ENCODE measurements at places on chromosomes 13 and 19. TPM values are rescaled to one million over a fixed set of nuclear protein-coding genes. Genes with fewer than 3 reads are reported as not detected.
A peak's percentile ranks its signal among the peaks of the same experiment; 100 is the strongest.

DNA sequence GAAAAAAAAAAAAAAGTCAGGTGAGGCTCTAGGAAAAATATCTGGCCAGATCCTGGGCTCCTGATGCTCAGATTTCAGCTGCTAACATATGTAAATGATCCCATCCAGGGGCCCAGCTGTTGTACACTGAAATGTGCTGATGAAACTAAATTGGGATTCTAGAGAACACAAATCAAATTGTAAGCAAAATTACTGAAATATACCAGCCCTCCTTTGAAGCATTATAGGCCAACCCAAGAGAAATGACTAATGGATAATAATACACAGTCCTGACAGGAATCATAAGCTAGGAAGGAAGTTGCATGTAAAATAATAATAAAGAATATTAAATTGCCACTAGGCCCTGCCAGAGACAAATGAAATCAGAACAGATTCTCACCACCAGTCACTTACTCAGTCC, 17.8 kb downstream of the KCTD12 start:
- DNase-seq, result no peak

DNA sequence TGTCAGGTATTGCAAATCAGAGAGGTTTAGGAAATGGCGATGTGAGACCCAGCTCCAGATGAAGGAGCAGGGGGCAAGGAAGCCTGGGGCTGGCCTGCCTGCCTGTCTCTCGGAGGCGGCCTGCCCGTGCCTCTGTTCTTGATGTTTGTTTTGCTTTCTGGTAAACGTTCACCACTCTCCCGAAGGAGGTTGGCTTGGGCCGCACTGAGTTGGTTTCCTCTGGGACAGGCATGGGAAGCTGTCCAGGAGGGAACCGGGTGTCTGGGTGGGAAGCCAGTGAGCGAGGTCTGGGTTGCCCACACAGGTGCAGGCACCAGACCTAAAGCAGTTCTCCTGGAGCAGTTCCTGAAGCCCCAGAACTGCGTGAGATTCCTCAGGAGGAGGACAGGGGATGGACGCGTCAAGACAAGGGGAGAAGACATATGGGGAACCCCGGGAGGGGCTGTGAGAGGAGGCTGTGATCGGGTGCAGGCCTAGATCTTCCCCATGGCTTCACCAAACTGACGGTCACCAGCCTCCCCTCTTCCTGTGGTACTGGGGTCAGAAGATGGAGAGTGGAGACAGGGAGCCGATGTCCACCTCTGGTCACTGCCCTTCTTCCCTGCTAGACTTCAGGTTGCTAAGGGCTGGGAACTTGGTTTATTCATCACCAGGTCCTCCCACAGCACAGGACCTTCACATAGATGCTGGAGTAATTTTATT, 15.2 kb downstream of the COL4A2 start:
- DNase-seq, result no peak

GRCh38 chr19:47644743-47645482, 36.0 kb downstream of the BICRA start:
- no peak for DNase-seq

- DNase-seq, result no peak
Measured at GRCh38 chr19:49014123-49014869, 2.6 kb downstream of the LHB start.

DNA sequence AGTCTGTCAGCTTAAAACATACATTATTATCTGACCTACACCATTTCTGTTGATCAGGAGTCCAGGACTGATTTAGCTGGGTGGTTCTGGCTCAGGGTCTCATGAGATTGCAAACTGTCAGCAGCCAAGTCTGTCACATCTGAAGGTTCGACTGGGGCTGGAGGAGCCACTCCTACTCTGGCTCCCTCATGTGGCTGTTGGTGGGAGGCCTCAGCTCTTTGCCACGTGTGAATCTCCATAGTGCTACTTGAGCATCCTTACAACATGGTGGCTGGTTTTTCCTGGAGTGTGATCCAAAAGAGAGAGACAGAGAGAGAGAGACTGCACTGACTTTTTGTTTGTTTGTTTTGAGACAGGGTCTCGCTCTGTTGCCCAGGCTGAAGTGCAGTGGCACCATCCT, 63.6 kb upstream of the NFIC start:
- DNase-seq, result no peak

DNA sequence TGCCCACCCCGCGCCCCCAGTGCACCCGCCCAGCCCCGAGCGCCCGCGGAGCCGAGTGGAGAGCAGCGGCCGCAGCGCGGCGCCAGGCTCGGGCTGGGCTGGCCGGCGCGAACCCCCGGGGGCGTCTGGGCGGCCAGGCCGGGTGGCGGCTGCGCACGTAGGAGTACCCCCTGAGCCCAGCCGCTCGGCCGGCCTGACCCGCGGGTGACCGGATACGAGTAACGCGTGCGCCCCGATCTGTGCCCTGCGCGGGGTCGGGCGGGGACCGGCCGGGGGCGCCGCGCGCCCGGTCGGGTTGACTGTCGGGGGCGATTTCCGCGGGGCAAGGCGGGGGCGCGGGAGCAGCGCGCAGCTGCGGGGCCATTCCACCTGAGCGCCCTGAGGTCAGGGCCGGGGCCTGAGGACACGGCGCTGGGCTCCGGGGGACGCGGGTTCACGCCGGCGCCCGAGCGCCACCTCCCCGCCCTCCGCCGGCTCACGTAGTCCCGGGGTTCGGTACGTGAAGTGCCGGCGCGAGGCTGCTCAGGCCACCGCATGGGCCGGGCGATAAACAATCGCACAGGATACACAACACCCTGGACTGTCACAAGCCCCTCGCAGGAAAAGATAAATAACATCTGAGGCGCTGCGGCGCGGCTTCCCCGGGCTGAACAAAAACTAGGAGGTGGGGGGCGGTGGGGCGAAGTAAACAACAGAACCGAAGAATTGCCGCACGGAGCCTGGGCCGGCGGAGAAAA, 37.6 kb upstream of the FLT1 start:
- DNase-seq, result no peak

DNA sequence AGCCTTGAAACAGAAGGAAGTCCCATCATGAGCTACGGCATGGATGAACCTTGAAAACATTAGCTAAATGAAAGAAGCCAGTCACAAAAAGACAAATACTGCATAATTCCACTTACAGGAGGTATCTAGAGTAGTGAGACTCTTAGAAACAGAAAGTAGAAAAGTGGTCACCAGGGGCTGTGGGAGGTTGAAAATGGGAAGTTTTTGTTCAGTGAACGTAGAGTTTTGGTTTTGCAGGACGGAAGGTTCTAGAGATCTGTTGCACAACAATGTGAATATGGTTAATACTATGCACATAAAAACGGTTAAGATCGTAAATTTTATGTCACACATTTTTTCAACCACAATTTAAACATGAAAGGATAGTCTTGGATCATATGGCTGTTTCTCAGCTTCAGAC, 11.9 kb upstream of the SLC10A2 start:
- peak; percentile 21 for DNase-seq

DNA sequence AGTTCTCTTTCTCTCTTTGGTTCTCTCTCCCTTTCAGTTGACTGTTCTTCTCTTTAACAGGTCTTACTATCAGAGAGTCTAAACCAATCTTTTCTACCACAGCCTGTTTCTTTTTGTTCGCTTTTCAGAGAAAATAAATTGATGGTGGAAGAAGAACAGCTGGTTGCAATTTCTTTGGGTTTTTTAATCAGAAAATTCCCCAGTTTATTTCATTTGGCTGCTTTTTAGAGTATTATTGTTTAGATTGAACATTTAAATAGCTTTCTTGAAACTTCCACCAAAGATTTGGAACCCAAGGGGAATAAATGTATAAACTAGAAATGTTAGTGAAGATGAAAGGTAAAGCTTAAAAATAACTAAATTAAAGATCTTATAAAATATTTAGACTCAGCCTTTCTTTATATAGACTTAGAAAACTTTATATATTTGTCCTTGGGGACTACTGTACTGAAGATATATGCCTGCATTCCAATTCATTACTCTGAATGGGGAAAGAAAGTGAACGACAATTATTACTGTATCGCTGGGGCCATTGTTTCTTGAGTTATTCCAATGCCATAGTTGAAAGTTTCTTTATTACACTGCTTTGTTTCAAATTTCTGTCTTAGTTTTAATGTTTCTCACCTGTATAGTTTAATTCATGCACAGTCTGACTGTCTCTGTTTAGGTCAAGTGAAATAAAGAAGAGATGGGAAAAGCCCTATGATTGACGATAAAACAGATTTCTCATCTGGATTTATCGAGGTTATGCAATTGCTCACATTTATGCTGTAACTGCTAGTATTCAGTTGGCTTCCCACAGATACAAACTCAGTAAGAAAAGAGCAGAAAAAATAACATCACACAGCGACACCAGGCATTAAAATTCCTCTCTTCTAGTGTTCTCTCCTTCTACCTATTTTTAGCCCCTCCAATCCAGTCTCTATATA, 169.4 kb upstream of the CSNK1A1L start:
- no peak for DNase-seq

GRCh38 chr13:113929628-113930615, 44.0 kb downstream of the C13orf46 start:
- no peak for DNase-seq

- no peak for DNase-seq
Measured at GRCh38 chr19:18647371-18647767, 10.5 kb downstream of the KLHL26 start.

Gene LGALS7B
- not detected for polyA plus RNA-seq

GRCh38 chr19:4980067-4980466, 11.2 kb downstream of the KDM4B start:
- DNase-seq, result no peak

Gene YJEFN3
- polyA plus RNA-seq, result 4.0 TPM

Gene ZNF99
- polyA plus RNA-seq, result not detected

Gene DZIP1
- 0.48 TPM for polyA plus RNA-seq

Gene PRTN3
- not detected for polyA plus RNA-seq

GRCh38 chr19:20470345-20471135, 95.0 kb downstream of the ZNF737 start:
- no peak for DNase-seq

GRCh38 chr19:40381321-40381720, 8.7 kb downstream of the HIPK4 start:
- DNase-seq, result no peak

GRCh38 chr13:26742691-26743358, 17.8 kb downstream of the GPR12 start:
- no peak for DNase-seq

Gene IZUMO2
- not detected for polyA plus RNA-seq

- no peak for DNase-seq
Measured at GRCh38 chr13:83136660-83137059, 745.6 kb downstream of the SLITRK1 start.

DNA sequence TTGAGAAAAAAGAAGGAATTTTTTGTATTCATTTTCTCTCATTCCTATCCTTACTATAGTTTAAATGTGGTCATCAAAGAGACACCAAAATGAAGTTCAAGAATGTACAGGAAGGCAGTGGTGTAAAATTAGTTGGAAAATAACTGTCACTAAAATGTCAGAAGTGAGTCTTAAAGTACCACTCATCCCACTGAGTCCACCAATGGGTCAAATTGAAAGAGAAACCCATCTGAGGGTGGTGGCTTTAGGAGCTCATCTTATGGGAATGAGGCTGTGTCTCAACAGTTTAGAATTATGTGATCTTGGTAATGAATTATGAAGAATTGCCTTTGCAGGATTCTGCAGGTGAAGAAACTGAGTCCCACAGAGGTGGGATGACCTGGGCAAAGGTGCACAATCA, 403.5 kb downstream of the FGF9 start:
- DNase-seq, result no peak

DNA sequence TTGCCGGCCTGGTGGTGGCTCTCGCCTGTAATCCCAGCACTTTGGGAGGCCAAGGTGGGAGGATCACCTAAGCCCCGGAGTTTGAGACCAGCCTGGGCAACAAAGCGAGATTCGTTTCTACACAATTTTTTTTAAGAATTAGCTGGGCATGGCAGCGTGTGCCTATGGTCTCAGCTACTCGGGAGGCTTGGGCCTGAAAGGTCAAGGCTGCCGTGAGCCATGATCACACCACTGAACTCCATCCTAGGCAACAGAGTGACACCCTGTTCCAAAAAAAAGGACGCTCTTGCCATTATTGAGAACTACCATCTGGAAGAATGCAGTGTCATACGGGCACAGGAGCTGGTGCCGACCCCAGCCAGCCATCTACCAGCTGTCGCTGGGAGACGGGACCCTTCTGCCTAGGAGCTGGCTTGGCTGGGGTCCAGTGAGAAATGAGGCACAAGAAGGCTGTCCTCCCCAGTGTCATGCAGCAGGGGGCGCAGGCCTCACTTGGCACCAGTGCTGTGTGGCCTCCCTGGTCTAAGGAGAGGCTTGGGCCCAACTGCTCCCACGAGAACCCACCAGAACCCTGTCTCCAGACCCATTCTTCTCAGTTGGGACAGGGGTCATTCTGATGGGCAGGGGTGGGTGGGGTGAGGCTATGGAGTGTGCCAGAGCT, 12.2 kb upstream of the RELB start:
- DNase-seq, result no peak

DNA sequence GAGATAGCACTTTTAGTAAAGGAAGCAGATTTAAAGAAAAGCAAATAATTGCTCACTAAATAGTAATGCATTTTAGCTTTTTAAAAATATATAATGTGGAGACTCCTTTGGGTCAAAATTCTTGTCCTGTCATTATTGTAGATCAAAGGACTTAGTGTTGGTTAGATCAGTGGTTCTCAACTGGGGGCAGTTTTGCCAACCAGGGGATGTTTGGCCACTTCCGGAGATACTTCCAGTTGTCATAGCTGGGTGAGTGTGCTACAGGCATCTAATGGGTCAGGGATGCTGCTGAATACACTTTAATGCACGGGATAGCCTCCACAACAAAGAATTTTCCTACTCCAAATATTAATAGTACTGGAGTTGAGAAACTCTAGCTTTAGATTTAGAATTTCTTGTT, 126.8 kb downstream of the LMO7 start:
- peak; percentile 24 for DNase-seq

GRCh38 chr13:76745261-76746200, 140.7 kb downstream of the KCTD12 start:
- peak; percentile 59 for DNase-seq

- no peak for DNase-seq
Measured at GRCh38 chr19:48741129-48741999, 954 bp upstream of the RASIP1 start.

DNA sequence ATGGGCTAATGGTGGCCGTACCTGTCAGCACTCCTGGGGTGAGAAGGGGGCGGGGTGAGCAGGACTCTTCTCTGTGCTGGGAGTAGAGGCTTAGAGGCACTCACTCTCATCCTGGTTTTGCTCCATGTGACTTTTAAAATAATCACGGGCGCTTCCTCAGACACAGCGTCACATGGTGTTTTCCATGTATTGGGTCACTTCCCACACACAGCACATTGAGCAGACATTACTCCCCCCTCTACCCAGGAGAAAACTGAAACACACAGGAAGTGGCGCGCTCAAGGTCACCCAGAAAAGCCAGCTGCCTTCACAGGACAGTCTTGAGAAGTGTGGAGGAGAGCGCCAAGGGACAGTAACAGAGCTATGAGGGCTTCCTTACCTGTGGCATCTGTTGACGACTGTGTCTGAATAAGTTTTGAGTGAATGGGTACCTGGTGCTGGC, 23.2 kb downstream of the SPATA13 start:
- no peak for DNase-seq

DNA sequence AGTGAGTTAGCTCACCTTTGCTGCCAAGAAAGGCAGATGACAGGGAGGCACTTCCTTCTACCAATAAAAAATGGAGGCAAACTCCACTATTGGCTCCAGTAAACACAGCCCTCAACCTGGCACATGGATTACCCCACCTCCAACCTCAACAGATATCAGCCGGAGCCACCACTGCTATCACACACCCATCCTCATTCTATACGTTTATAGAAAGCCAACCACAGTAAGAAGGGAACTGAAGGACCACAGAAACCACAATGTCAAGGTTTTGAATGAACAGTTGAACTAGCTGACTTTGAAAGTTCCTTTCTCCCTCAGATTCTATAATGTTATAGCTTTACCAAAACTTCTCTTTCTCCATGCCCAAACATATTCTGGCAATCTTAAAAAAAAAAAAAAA, 526.2 kb downstream of the UQCRFS1 start:
- no peak for DNase-seq

Gene ZNF230
- 3.9 TPM for polyA plus RNA-seq

- no peak for DNase-seq
Measured at GRCh38 chr19:35533822-35534392, 651 bp downstream of the GAPDHS start.

Measured in GM12878 (cell line).